ENCODE measurements at places on chromosomes 1 and 21.

- no peak for DNase-seq
These were observed 91.5 kb upstream of the ETS2 start for GRCh38 chr21:38714039-38714817.

DNA sequence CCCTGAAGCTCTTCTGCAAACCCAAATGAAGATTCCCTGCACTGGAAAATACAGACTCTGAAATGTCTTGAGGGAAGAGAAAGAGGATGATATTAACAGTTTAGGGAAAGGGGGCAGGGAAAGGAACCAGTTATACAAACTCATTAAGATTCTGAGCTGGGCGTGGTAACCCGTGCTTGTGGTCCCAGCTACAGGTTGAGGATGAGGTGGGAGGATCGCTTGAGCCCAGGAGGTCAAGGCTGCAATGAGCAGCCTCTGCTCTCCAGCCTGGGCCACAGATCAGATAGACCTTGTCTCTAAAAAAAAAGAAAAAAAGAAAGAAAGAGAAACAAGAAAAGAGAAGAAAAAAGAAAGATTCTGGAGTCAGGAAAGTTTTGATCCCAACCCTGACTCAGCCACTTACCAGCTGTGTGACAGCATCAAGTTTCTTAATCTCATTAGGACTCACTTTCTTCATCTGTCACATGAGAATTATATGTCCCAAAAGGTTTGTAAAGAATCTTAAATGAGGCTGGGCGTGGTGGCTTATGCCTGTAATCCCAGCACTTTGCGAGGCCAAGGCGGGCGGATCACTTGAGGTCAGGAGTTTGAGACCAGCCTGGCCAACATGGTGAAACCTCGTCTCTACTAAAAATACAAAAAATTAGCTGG is 53.9 kb downstream of the OPTC start:
- no peak for DNase-seq

DNA sequence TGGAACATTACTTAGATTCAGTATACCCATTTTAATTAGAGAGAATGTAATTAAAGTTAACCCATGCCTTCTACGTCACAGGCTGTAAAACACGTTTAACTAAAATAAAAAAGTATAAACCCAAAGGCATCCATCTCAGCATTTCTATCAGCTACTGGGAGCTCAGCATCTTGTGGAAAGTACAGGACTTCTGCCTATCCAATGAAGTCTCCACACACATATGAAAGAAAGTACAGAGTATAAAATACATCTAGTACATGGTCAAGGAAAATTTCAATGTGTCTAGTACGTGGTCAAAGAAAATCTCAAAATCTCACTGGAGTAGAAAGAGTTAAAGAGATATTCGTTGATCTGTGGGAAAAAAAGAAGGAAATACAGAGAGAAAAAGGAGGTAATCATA is 141.4 kb upstream of the ZNHIT6 start:
- no peak for DNase-seq

- DNase-seq, result no peak
These were observed 8.5 kb downstream of the AKT3 start for GRCh38 chr1:243841507-243841906.

GRCh38 chr1:167554028-167554779 is 642 bp upstream of the CREG1 start:
- no peak for DNase-seq

GRCh38 chr1:36869054-36869453 is 165.3 kb downstream of the GRIK3 start:
- DNase-seq, result no peak

DNA sequence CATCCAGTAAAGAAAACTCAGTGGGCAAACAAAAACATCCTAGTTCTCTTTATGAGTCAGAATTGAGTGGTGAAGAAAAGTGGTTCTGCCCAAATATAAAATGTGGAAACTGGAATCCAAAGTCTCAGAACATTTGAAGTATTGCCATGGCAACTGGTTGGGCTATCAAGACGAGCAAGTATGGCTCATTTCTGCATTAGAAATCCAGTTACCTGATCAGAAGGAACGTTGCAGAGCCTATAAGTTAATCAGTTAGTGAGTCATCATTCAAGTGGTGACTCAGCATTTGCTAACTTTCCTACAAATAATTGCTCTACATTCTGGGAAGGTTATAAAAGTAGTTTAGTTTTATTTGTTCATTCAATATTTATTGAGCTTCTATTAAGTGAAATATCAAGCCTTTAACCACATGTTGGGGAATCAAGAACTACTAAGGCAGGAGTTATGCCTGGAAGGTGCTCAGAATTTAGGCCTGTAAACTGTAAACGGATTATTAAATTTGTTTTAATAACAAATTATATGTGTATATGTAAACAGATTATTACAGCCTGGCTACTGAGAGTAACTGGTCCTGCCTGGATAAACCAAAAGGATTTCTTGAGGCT is 104.3 kb downstream of the PAPPA2 start:
- no peak for DNase-seq

DNA sequence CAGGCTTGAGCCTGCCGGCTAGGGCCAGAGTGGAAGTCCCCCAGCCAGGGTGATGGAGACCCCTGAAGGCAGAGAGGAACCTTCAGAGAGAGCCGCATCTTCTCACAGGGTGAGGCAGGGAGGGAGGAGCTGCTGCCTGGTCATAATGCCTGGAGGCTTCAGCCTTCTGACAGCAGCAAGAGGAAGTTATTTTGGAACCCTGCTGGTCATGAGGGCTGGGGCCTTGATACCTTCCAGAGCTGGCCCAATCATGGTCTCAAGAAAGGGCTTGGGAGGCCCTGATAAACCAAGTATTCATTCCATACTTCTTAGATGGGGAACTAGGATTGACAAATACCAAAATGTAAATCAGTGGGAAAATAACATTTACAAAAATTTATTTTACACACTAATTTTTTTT is 26.6 kb upstream of the MPZL1 start:
- DNase-seq, result no peak

- DNase-seq, result no peak
These were observed 6.2 kb downstream of the C1orf210 start for GRCh38 chr1:43279161-43279560.

- DNase-seq, result no peak
These were observed 4.0 kb downstream of the CRNN start for GRCh38 chr1:152410028-152410427.

DNA sequence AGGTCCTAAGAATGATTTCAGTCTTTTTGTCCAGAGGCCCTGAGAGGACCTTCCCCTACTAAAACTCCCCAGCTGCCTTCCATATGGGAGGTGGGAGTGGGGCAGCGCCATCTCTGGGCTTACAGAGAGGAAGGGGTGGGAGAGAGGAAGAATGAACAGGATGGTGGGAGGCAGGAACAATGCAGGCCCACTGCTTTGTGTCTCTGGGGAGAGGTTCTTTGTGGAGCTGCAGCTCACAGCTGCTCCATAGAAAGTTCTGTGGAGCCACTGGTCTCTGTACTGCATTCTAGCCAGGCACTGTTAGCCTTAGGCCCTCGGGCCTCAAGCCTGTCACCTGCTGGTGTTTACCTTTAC is 43.6 kb upstream of the A3GALT2 start:
- DNase-seq, result no peak

DNA sequence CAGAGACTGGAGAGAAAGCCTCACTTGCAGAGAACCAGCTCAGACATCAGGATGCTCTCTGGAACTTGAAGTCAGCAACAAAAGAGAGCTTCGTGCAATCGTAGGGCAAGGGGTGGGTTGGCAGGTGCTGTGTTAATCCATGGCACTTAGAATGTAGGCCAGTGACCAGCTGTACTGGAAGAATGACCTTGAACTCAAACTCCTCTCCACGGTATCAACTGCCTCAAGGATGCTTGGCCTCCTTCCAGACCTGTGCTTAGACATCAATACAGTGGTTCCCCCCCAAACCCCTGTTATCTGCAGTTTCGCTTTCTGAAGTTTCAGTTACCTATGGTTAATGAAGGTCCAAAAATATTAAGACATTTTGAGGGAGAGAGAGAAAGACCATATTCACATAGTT is 6.5 kb downstream of the KANK4 start:
- no peak for DNase-seq

- no peak for DNase-seq
These were observed 39.7 kb upstream of the TMEM125 start for GRCh38 chr1:43229826-43230780.

- no peak for DNase-seq
These were observed 171.2 kb upstream of the NR5A2 start for GRCh38 chr1:199856216-199856780.

GRCh38 chr1:150836129-150836773 is 28.2 kb upstream of the CTSK start:
- no peak for DNase-seq

DNA sequence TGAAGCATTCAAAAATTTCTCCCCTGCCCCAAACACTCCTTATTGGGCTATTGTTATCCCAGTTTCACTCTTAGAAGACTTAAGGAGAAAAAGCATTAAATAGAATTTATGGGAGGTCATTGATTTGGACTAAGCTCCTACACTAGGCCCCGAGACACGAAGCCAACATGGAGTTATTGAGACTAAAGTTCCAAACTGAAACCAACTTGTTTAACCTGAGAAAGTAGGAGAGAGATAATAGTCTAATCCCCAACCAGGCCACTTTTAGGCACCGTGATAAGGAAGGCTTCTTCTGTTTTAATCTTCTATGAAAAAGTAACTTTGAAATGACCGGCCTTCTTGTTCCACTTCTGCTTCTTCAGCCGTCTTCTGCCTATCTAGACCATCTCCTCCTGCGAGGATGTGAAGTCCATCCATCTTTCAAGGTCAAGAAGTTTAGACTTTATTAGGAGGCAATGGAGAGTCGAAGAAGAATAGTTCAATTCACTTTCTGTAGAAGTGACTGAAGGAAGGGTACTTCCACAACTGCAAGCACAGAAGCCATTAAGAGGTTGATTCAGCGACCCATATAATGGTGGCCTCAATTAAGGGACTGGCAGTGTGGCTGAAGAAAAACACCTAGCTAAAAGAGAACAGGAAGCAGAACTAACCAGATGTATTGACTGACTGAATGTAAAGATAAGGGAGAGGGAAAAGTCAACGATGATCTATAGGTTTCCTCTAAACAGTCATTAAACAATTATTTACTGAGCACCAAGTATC is 428.8 kb downstream of the SMYD3 start:
- no peak for DNase-seq

DNA sequence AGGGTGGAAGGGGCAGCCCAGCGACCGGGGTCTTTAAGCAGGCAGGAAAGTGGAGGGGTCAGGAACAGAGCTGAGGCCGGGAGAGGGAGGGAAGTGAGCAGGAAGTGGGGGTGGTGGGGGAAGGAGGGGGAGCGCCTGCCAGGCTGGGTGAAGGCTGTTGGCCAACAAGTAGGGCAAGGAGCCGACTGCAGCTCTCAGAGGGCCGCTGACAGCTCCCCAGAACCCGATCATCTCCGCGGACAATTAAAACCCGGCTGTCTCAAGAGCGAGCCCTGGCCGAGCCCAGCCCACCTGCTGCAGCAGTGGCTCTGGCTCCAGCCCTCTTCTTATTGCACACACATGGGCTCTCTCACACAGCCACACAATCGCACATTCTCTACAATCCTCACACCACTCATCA is 51.6 kb downstream of the GRIK3 start:
- no peak for DNase-seq

DNA sequence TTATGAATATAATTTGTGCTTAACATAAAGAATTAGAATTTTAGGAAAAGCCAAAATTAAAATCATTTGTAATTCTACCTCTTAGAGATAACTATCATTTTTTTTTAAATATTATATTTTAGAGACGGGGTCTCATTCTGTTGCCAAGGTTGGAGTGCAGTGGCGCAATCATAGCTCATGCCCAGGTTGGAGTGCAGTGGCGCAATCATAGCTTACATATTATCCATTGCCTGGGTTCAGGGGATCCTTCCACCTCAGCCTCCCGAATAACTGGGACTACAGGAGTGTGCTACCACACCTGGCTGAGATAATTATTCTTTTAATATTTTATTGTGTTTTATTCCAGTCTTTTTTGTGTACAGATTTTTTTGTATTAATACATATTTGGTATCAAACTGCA is 8.3 kb downstream of the RASAL2 start:
- DNase-seq, result no peak

DNA sequence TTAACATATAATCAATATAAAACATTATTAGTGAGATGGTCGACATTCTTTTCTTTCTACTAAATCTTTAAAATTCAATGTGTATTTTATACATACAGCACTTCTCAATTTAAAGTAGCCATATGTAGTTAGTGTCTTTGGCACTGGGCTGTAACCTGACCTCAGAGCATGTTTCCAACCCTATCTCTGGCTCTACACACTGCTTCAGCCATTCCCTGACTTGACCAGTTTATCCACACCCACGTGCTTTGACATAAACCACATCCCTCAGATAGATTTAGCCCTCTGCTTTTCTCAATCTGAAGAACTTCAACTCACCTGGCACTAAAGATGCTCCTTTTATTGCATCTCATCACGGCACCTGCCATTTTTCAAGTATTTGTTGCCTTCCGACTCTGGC is 58.3 kb downstream of the RGS2 start:
- no peak for DNase-seq

DNA sequence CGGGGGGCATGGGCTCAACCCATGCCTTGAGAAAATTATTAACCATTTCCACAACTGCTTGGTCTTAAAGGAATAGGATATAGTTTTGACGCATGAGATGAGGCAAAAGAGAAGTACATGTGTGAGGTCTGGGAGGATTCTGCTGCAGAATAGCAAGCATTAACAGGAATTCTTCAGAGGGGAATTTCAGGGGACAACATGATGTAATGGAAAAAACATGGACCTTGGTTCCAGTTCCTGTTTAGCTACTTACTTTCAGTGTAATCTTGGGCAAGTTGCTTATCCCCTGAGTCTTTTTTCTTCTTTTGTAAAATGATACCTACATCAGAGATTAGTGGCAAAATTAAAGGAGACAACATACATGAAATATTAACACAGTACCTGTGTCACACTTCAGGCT is 85.6 kb downstream of the PRRX1 start:
- no peak for DNase-seq

GRCh38 chr1:7302126-7302525 is 469.0 kb upstream of the VAMP3 start:
- no peak for DNase-seq

- peak; percentile 56 for DNase-seq
These were observed at the start of gene NTRK1 for GRCh38 chr1:156860628-156861423. Gene NTRK1, plus strand, starts transcription at chr1:156860865. Its CDS starts 70 bp downstream, at chr1:156860935.

Data from Jurkat, Clone E6-1 (cell line).